ENCODE measurements at places on chromosomes 4 and X.
A peak's percentile ranks its signal among the peaks of the same experiment; 100 is the strongest.

DNA sequence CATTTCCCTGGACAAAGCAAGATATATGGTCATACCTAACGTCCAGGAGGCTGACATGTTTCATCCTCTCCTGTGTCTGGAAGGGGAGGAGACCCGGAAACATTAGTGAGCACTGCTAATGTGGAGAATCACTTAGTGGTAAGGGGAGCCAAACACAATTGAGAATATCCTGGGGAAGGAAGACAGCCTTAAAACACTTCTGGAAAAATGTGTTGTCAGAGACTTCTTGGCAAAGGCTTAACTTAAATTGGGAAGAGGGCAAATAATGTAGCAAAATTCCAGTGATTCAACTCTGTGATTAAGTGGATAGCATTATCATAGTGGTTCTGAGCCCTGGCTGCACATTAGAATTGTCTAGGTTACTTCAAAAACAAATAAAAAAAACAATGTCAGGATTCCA lies 39.5 kb downstream of the SPARCL1 start:
- no peak for DNase-seq

- DNase-seq: no peak
These were observed 20.4 kb upstream of the TRIM60 start for GRCh38 chr4:165011403-165011802.

DNA sequence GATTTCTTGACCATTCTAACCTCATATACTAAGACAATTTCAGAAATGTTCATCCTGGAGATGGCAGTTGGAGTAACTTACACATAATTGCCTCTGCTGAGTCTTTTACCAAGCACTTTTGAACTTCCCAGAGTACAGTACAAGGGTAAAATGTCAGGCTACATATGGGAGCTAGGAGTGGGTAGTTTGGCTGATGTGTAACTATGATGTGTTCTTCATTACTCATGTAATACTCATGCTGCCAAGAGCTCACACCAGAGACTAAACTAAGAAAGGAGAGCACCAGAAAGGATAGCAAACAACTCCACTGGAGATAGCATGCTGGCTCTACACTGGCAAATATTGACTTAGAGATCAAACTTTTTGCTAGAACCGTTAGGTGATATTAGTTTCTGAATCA lies 194.0 kb downstream of the PDGFRA start:
- DNase-seq: no peak

DNA sequence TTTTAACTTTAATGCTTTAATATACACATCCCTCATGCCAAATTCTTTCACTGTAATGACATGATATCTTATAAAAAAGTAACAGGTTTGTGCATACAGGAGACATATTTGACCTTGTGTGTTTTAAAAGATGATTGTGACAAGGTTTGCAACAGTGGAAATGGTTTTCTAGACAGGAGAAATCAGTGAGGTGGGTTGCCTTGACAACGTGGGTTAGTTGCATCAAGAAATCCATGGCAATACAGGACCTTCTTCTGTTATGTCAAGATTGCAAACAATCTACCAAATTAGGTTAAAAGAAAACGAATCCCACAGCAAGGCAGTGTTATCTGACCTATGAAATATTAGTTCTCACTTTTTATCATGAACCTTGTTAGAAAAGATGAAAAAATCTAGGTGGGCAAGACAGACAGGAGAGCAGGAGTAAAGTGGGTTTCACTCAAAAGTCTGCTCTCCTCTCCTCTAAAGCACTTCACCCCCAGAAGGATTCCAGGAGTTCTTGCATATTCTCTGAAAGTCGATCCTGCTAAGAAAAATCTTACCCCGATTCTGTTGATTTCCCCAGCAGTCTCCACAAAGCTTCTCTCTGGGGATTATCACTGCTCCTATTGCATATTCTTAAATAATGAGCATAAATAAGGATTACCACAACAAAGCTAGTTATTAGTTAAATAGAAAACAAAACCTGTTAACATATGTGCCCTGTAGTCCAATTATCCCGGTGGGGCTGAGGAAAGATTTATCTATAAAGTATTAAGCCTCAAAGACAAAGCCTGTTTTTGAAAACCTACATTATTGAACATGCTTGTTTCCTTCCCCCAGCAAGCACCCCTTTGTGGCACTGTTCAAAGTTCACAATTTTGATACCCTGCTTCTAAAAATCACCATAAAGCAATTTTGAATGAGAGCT lies 71.0 kb downstream of the TMA16 start:
- no peak for DNase-seq

DNA sequence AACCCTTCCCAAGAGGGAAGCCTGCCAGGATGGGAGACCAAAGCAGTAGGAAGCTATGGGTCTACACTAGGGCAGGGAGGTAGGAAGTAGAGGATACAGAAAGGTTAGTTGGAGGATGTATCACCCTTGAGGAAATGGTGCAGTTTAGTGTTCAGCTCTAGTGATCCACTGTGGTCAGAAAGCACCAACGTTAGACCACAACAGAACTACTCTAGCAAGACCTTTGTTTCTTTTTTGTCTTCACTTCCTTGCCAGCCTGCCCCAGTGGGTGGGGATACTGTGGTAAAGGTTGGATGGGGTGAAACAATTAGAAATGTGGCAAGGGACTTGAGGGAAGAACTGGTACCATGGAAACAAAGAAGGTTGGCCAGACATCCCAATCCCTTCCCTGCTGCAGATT lies 83.3 kb downstream of the DDIT4L start:
- no peak for DNase-seq

DNA sequence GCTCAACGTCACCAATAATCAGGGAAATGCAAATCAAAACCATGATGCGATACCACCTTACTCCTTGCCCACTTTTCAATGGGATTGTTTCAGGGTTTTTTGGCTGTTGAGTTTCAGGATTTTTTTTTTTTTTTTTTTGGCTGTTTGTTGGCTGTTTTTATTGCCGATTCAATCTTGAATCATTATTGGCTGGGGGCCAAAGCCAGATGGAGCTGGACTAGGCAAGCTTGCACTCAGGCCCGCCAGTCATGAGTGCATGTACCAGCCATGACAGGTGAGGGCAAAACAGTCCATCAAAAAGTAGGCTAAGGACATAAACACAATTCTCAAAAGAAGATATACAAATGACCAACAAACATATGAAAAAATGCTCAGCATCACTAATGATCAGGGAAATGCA lies 13.3 kb downstream of the YIPF7 start:
- DNase-seq: no peak

DNA sequence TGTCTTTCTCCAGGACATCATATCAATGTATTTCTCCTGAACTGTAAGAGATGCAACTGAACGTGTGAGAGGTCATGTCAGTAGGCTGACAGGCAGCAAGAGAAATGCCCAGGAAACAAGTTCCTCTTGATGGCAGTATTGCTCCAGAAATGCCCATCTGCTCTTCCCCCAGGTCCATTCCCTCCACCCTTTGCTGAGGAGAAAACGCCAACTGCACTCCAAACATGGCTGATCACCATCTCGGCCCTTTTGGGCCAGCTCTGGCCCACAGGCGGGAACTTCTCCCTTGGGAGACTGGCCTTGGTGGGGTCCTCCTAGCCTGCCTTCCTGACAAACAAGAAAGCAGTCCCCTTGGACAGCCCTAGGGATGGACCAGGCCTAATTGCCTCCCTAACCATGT lies 276.5 kb upstream of the AGTR2 start:
- DNase-seq: peak; percentile 37

- no peak for DNase-seq
These were observed 46.3 kb upstream of the CLCN4 start for GRCh38 chrX:10110316-10110935.

- no peak for DNase-seq
These were observed 239.4 kb upstream of the CTSO start for GRCh38 chr4:156193106-156193505.

DNA sequence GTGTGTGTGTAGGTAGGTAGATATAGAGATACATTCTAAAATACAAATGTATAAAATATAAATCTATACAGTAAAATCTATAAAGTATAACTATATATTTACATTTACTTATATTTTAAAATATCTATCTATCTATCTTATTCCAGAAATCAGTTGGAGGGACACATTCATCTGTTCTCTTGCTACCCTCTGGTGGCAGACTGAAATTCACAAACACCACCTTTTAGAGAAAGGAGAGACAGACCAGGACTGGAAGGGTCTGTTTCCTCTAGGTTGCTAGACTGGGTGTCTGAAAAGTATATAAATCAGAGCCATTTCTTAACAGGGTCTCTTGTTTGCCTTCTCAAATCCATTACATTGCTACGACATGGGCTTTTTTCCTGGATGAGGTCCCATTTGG lies 343.0 kb downstream of the OPHN1 start:
- DNase-seq: no peak

DNA sequence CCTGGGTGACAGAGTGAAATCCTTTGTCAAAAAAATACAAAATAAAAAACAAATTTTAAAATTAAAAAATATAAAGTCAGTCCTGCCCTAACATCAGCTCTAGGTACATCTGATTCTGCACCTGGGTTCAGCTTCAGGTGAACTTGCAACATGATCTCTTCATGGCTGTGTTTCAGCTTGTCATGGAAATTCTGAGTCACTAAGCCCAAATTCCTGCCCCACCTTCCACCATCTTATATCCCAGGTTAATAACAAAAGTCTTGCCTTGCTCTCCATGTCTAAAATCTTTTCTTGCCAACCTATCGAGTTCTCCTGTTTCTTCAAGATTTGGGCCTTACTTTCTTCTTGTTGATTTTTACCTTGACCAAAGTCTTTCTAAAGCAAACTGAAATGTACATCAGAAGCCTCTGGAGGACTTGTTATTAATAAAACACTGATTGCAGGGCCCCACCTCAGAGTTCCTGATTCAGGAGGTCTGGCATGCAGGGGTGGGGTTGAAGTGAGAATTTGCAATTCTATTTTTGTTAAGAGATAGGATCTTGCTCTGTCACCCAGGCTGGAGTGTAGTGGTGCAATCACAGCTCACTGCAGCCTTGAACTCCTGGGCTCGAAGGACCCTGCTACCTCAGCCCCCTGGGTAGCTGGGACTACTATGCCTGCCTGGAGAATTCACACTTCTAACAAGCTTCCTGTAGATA lies 125.8 kb upstream of the VCX3A start:
- DNase-seq: no peak

GRCh38 chr4:158819942-158820786 lies 51.3 kb downstream of the FNIP2 start:
- DNase-seq: no peak

GRCh38 chr4:7426525-7427171 lies 8.1 kb downstream of the PSAPL1 start:
- DNase-seq: no peak

GRCh38 chrX:114717921-114718320 lies 134.0 kb downstream of the HTR2C start:
- no peak for DNase-seq

DNA sequence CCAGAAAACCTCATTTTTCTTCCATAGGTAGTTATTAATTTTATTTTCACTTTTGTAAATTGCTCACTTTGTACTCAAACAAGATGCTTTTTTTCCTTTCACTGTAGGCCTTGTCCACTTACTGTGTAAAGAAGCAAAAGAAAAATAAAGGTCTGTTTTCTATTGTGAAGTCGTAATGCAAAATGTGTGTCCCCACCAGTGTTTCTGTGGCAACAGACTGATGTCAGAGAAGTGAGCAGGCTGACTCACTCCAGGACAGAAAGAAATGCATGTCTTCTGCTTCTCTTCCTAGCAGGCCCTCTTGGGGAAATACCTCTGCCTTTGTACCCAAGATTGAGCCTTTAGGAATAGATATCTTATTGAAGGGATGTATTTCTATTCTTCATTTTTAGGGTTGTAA lies 30.3 kb downstream of the INPP4B start:
- DNase-seq: no peak
